ENCODE measurements at places on chromosomes 12 and 14.

- no peak for DNase-seq
These were observed 19.7 kb downstream of the MARK3 start for GRCh38 chr14:103404920-103405319.

DNA sequence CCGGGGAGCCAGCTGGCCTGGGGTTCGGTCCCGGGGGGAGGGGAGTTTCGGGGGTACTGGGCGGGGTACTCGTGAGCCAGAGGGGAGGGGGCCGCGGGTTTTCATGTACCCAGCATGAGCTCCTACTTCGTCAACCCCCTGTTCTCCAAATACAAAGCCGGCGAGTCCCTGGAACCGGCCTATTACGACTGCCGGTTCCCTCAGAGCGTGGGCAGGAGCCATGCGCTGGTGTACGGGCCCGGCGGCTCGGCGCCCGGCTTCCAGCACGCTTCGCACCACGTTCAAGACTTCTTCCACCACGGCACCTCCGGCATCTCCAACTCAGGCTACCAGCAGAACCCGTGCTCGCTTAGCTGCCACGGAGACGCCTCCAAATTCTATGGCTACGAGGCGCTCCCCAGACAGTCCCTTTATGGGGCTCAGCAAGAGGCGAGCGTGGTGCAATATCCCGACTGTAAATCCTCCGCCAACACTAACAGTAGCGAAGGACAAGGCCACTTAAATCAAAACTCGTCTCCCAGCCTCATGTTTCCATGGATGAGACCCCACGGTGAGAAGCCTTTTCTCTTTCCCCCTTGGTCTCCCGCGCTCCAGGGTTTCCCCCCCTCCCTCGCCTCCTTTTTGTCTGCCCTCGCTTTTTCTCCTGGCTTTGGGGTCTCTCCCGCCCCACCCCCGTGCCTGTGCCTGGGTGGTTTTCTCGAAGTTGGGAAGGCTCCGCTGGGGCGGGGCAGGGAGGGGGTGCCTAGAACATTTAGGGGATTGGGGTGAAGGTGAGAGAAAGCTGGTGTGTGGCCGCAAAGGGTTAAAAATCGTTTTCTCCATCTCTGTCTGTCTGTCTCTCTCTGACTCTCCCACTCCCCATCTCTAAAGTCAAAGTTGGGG lies 627 bp downstream of the HOXC8 start:
- no peak for DNase-seq

GRCh38 chr12:115357681-115358080 lies 673.7 kb upstream of the TBX3 start:
- no peak for DNase-seq

GRCh38 chr14:77032491-77032843 lies 4.0 kb upstream of the IRF2BPL start:
- no peak for DNase-seq

DNA sequence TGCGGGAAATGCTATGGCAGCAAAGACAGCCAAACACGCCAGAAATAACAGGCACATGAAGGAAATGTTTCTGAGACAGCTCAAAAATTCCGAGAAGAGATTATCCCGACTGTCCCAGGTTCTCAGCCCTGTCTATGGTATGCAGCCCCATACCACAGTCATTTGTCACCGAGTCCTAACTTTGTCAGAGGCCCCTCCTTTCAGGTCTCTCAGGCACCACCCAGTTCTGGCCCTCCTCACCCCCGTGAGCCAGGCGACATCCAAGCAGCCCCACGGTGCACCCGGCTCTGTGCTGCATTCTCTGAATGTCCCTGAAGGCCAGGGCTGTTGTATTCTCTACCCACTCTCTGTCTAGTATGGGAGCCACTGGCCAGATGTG lies 24.0 kb downstream of the SSH1 start:
- peak; percentile 86 for DNase-seq

DNA sequence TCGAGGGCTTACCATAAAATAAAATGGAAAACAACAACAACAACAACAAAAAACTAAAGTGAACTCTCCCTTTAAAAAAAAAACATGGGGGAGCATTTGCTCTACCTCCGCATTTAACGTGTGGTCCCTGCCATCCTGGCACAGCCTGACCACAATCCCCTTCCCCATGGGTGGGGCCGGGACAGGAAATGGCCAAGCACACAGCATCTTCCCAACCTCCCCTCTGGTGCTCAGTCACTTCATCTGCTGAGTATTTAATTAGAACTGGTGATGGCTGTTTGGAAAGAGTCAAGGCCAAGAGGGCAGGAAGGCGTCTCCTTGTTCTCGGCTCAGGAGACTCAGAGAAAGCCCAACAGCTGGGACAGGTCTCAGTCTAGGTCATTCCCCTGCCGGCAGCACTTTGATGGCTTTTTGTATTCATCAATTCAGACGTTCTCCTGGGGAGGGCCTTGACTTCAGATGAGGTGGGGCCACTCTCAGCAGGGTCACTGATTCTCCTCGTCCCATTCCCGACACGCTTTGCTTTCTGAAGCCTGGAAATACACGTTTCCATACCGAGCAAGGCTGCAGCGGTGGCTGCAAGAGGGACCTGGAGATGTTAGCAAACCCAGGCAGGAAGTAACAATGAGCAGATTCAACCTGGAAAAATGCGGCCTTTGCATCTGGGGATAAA lies 44.4 kb downstream of the ANO2 start:
- no peak for DNase-seq

- DNase-seq = no peak
These were observed 36.5 kb downstream of the ACADS start for GRCh38 chr12:120762086-120762485.

GRCh38 chr12:57896434-57897201 lies 44.7 kb upstream of the ATP23 start:
- no peak for DNase-seq

GRCh38 chr14:90194706-90195105 lies 61.6 kb upstream of the PSMC1 start:
- no peak for DNase-seq

DNA sequence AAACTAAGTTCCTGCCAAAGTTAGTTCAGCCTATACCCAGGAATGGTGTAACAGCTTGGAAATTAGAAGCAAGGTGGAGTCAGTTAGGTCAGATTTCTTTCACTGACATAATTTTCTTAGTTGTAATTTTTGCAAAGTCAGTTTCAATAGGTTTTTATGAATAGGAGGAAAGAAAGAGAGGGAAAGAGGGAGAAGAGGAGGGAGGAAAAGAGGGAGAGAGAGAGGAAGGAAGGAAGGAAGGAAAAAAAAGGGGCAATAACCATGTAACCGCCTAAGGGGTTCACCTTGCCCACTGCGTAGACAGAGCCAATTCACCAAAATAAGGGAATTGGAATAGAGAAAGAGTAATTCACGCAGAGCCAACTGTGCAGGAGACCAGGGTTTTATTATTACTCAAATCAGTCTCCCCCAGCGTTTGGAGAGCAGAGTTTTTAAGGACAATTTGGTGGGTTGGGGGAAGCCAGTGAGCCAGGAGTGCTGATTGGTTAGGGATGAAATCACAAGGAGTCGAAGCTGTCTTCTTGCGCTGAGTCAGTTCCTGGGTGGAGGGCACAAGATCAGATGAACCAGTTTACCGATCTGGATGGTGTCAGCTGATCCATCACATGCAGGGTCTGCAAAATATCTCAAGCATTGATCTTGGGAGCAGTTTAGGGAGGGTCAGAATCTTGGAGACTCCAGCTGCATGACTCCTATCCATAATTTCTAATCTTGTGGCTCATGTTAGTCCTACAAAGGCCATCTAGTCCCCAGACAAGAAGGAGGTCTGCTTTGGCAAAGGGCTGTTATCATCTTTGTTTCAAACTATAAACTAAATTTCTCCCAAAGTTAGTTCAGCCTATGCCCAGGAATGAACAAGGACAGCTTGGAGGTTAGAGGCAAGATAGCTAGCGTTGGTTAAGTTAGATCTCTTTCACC lies 126.0 kb upstream of the AMIGO2 start:
- no peak for DNase-seq

DNA sequence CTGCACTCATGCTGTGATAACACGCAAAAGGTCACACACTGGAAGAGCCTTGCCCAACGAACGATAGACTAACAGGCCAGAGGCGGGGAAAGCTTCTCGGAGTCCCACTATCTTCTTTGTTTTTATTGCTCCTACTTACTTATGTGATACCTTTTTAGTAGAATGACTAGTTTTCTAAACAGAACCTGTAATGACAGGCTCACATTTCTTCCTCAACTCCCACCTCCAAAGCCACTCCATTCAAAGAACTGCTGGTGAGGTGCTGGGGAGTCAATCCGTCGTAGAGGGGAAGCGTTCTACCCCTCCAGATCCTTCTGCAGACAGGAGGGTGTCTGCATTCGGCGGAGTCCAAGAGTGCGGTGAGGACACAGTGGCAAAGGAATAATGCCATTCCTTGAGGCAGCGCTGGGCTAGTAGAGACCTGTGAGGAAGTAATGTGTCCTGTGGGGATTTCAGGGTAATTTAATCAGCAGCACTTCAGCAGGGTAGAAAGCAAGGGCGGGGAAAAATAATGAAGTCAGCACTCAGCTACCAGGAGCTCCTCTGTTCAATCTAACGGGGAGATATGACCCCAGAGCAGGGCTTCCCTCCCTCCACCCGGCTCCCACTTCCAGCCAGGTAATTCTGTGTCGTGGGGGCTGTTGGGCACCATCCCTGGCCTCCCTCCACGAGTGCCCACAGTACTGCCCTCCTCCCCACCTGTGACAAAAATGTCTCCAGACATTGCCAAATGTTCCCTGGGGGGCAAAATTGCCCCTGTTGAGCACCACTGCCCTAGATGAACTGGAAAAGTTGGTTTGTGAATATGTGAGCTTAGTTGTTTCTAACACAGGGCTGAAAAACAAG lies 25.2 kb downstream of the SPRING1 start:
- DNase-seq = no peak

- DNase-seq = no peak
These were observed 178.4 kb downstream of the BMP4 start for GRCh38 chr14:53778263-53778662.

DNA sequence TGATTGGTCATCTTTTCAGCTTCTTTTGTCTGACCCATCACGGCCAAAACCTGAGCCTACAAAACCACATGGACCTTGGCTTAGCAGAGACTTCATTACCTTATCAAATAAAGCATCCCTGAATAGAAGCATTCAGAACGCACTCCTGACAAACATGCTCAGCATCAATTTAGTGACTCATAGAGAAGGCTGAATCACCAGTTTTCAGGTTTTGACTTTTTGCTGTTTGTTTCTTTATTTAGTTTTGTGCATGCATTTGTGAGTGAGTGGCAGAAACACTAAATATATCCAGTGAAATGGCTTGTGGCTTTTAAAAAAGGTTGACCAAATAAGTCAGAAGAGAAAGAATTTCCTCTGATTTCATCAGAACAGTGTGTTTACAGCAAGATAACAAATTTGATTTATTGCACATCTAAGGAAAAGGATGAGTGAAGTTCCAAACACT lies 19.0 kb upstream of the OVCH1 start:
- DNase-seq = peak; percentile 75

DNA sequence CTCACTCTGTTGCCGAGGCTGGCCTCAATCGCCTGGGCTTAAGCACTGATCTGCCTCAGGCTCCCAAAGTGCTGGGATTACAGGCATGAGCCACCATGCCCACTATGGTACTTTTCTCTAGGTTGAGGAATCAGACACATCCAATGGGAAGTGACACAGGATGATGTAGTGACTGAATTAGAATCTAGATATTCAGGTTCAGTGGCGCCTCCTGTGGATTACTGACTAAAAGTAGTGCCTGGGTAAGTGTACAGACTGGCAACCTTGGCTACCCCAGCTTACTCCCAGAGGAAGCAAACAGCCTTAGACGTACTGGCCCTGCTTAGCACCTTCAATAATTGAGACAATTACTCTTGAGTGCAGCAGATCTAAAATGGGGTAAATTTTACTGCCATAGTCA lies 22.8 kb downstream of the GALNT8 start:
- DNase-seq = no peak

- no peak for DNase-seq
These were observed 170.0 kb upstream of the RMST start for GRCh38 chr12:97292588-97292987.

- DNase-seq = no peak
These were observed 54.6 kb upstream of the USP44 start for GRCh38 chr12:95605875-95606274.
